ENCODE measurements at places on chromosomes 5 and 9.

GRCh38 chr5:87751824-87752223 is 339.1 kb upstream of the CCNH start:
- DNase-seq, result no peak

GRCh38 chr5:17216974-17217492 is 398 bp upstream of the BASP1 start:
- DNase-seq, result no peak

DNA sequence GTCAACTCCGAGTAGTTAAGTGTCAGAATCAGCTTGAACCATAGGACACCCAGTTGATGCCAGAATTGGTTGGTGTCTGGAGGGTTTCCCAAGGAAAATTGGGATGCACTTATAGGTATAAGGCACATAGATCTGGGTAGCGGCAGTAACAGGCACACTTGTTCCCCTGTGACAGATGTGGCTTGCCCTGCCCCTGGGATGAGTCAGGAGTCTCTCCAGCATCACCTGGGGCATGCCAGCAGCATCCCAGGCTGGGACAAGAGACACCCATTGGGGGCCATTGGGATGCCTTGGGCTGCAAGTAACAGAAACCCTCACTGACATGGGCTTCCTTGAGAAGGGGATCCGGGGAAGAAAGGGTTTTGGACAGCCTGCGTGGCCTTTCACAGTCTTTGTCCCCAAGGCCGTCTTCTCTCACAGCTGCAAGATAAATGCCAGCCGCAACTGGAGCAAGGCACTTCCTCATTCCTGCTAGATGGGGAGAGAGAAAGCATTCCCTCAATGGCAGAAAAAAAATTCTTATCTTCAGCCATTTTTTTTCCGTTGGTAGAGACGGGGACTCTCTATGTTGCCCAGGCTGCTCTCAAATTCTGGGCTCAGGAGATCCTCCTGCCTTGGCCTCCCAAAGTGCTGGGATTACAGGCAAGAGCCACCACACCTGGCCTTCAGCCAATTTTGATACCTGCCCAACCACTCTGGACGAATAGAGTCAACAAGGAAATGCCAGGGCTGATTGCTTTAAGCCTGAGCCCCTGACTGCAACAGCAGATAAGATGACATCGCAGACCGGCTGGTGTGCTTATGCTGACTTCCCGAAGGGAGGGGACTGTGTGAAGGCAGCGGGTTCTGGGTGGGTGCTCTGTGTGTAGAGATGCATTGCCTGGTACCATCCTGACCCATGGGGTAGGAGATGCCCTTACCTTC is 13.3 kb upstream of the RNF130 start:
- no peak for DNase-seq

- no peak for DNase-seq
Observed at GRCh38 chr9:2181792-2182191, 166.6 kb downstream of the SMARCA2 start.

GRCh38 chr9:113210815-113211214 is 10.3 kb downstream of the FKBP15 start:
- DNase-seq, result no peak

DNA sequence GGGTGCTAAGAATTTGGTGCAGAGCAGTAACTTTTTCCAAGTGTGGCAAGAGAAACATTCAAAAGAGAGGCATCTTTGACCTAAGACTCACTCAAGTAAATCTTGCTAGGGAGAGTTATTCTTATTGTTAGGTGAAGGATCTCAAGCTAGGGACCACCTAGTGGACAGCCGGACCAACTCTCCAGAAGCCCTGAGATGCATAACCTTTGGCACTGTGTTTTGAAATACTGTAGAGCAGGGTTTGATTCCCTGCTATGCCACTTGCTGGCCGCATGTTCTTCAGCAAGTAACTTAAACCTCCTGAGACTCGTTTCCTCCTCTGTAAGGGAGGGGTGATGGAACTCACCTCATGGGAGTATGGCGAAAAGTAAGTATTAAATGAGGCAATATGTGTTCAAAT is 336.1 kb upstream of the ADAMTSL1 start:
- no peak for DNase-seq

DNA sequence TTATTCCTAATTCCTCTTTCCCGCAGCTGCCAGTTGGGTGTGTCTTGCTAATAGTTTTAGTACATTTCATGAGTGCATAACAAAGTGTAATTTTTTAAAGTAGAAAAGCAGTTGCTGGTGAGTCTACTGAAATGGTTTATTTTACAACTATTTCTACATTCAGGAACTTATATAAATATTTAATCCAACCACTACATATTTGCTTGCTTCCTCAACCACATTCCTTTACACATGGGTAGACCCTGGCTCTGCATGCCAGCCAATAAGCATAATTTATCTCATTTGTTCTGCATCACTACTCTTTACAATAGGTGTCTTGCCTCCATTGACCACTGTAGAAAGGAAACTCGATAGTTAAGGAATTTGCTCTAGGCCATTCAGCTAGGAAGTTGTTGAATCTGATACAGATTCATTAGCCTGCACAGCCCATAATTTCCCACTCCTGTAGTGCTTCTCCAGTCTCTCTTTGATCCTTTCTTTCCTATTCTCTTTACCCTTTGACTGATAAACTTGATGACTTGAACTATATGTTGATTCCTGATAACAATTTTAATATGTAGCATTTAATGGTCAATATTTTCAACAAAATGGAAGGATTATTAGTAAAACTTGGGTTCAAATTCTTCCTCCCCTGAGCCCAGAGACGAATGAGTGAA is 342.5 kb upstream of the ACTBL2 start:
- no peak for DNase-seq

GRCh38 chr9:102209176-102209575 is 470.7 kb upstream of the GRIN3A start:
- no peak for DNase-seq

DNA sequence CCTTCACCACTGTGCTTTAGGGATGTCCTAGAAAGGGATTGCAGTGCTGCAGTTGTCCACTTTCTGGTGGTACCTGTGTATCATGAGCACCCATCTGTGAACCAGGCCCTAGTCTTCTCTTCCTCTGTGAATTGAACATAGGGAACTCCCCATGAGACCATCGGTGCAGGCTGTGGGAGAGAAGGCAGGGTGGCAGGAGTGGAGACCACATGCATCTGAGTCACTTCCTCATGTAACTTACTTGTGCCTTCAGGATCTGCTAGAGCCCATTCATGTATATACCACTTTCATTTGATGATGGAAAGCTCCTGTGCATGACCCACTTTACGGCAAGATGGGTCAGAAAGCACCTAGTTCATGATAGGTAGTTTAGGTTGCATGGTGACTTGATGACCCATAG is 478.1 kb upstream of the CDH9 start:
- DNase-seq, result no peak

DNA sequence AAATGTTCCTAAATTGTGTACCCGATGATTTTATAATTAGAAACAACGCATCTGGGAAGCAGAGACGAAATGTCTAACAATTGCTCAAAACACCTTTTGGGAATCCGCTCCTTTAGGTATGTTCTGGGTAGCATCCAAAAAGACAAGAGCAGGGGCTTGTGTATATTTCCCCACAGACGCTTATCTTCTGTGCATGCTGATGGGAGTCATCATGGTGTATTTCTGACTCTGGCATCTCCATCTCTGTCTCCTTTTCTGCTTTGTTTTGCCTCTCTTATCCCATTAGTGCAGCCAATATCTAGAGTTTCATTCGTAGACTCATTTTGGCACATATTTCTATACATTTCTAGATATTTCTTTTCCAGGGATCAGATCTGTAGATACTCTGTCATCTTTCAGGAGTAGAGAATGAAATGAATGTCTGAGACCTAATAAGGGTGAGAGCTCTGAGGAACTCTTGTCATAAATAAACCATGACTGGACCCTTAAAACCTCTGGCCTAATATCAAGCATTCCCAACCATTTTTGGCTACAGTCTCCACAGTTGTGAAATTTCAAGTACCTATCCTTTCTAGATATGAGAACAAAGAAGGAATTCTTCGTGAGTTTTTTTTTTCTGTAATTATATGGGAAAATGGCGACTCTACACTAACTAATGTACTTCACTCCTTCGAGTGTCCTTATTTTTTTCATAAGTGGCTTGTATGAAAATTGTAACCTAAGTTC is 508.2 kb downstream of the ACTL7B start:
- no peak for DNase-seq

DNA sequence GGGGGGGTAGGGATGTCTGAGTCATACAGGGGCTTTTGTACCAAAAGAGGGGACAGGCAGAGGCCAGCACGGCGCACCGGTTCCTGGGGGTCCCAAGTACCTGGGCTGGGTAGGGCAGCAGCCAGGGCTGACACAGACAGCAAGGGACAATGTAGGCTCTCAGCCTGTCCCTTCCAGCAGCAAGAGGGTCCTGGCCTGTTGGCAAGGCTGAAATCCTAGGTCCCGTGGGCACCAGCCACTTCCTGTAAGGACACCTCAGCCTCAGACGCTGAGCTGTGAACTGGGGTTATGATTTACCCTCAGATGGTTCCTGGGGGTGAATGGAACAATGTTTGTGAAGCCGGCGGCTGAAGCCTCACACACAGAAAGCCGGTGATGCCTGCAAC is 41.3 kb downstream of the NACC2 start:
- DNase-seq, result no peak

Data from caudate nucleus (tissue), 63 donors.